Head of caudate nucleus (tissue), 42 donors: ENCODE measurements at places on chromosomes 16 and 17.

DNA sequence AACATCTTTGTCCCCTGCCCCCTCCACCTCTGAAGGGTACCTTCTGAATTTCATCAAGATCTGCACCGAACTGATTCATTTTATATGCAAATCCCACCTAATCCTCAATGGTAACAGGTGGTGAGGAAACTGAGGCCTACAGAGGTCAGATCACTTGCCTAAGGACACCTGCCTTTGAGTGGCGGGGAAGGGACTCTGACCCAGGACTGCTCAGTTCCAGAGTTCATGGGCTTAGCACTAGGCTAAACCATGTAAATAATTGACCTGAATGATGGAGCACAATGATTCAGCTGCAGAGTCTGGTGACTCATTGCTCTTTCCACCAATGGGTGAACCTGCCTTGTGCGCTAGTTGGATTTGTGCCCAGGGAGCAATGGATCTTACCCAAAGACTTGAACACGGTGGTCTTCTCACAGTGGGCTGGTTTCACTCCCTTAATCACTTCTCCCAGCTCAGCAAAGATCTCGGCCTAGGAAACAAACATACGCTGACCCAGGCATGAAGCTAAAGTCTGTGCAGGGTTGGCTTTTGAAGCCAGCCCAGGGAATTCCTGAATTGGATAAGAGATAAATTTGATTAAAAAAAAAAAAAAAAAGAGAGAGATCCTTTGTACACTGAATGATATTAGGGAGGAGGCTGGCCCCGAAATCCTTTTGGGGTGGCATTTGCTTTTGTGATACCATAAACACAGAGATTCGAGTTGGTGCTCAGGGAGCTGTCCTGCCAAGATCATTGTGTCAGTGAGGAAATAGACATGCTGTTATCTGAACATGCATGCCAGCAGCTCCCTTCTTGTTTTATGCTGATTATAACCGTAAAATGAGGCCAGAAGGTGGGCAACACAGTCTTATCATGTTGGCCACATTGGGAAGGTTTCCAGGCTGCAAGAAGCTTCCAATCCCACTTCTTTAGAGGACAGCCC, 17.0 kb downstream of the CRYM start:
- no peak for DNase-seq

GRCh38 chr17:40940266-40940665, 2.8 kb upstream of the KRT23 start:
- DNase-seq, result no peak

DNA sequence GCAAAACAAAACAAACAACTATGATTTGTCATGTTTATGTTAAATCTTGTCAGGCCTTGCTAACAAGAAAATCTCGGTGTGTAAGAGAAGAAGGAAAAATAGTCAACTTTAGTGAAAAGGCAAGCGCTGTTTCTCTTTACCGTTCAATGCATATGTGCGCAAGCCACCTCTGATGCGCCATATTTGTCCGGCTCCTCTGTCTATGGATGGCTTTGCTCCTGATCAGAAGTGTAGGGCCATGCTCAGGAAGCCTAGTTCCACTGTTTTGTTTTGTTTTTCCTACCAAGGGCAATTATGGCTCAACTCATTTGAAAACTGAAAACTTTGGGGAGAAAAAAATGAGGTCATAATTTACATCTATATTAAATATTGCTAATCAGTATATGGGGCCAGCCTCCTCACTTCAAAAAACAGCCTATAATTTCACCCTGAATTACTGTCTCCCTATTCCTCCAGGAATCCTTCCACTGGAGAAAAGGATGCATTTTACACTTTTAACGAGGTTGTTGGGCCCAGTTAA, 4.5 kb downstream of the MAF start:
- no peak for DNase-seq

DNA sequence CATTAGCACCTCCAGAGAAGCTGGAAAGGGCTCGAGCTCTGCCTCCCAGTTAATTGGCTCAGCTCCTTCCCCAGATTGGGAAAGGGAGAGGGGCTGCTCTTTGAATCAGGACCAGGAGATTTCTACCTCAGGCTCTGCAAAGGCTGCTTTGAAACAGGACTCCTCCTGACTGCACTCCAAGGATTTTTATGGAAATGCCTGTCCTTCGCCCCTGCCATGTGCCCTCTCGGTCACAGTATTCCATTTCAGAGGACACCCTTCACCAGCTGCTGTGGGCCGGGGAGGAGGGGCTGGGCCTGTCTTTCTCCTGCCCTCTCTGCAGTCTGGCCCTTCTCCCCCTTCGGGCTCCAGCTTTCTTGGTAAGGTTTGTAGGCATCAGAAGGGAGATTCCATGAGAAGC, 13.6 kb downstream of the MRM1 start:
- no peak for DNase-seq

GRCh38 chr16:56849690-56850680, 15.0 kb upstream of the SLC12A3 start:
- peak; percentile 56 for DNase-seq

DNA sequence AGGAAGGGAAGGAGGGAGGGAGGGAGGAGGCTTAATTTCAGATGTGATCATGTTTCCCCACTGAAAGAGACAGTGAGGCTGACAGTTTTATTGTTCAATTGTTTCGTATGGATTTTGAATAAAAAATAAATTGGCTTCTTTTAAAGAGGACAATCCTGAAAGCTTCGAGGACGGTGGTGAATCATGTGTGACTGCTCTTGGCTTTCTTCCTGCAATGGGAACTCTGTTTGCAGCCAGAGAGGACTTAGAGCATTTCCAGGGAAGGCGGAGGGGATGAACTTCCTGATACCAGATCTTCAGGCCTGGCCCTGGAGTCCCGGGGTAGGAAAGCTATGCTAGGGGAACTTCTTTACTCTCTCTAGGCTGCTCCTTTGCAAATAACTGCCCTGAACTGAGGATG, 72.8 kb upstream of the C16orf82 start:
- DNase-seq, result no peak

- DNase-seq, result peak; percentile 27
Measured at GRCh38 chr17:40095944-40096791, 4.2 kb downstream of the NR1D1 start.

DNA sequence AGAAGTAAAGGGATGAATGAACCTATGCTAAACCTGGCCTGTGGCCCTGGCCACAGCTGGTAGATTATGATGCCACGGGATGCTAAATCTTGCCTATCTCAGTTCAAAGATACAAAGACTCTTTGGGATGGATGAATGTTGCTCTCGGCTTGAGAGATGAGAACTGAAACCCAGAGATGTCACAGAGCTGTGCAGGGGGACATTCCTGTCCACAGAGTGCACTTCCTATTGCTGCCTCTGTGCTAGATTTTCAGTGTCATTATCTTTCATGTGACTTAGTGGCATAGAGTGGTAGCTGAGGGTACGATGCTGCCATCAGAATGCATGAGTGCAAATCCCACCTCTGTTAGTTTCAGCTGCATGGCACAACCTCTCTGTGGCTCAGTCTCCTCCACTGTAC, 2.3 kb upstream of the MT1M start:
- DNase-seq, result no peak

DNA sequence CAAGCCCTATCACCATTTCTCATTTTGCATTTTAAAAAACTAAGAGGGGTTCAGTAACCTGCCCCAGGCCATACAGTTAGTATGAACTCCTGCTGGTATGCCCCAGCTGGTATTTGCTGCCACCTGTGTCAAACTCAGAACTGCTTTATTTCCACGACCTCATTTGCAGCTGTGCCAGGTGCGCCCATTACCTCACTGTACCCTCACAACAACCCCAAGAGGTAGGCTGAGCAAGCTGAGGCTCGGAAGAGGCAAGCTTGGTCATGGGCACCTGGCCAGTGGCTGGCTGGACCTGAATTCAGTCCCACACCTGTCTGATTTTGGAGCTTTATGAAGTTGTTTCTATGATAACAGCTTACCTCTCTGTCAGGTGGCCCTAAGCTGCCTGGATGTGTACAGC, 7.6 kb downstream of the EPN2 start:
- no peak for DNase-seq

- DNase-seq, result peak; percentile 59
Measured at GRCh38 chr17:73347351-73347750, 35.5 kb upstream of the CDC42EP4 start.

DNA sequence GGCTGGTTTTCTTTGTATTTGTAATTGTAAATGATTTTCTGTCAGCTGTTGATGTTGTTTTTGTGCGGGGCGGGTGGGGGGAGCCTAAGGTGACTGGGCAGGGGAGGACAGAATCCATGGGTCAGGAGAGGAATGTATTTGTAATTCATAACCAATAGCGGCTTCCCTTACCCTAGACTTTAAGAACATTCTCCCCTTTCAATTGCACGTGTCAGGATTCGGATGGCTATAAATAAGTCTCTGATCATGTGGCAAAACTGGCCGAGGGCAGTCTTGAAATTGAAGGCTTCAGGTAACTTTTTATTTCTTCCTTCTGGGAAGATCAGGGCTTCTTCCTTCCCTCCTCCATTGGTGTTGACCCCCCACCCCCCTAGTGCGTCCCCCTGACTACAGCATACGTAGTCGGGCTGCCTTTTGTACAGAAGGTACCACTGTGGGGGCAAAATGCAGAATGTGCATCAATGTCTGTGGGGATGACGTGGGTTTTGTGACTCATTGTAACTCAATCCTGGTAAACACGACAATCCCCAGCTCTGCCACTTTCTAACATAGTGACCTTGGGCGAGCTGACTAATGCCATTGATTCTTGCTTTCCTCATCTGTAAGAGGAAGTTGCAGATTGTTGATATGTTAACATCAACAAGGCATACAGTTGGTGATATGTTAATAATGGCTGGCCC, 16.2 kb downstream of the MARCHF10 start:
- DNase-seq, result no peak

- DNase-seq, result no peak
Measured at GRCh38 chr17:8025176-8025911, 13.5 kb upstream of the ALOX15B start.

GRCh38 chr17:10013365-10014112, 108.5 kb upstream of the RCVRN start:
- DNase-seq, result no peak

DNA sequence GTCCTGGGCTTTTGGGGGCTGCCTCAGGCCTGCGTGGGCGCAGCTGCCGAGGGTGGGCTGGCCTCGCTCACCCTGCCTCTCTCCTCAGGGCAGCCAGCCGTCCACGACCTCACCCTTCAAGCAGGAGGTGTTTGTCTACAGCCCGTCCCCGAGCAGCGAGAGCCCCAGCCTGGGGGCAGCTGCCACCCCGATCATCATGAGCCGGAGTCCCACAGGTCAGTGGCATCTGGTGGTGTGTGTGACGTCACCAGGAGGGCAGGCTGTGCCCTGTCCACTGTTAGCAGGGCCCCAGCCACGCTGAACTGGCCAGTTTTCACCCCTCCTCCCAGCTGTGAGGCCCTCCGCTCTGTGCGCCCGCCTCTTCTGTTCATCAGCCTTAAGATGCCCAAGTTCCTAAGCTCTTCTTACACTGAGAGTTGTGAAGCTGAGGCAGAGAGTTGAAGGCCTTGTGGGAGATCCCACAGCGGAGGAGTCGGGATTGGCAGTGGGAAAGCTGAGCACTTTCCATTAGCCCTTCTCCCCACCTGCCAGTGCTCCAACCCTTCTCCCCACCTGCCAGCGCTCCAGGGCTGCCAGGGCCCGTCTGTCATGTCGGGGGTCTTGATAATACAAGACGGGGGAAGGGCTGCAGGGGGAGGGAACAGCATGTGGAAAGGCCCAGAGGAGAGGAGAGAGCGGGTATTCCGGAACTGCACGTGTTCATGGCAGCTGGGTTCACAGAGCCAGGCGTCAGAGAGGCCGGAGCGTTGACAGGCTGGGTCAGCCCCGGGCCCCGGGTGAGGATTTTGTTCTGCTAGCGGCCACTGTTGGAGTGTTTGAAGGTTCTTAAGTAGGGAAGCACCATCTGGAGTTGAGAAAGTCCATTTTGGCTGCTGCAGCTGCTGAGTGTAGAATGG, 36.3 kb downstream of the OR1D5 start:
- no peak for DNase-seq

GRCh38 chr17:34913001-34913400, 48.3 kb downstream of the CCT6B start:
- DNase-seq, result no peak

DNA sequence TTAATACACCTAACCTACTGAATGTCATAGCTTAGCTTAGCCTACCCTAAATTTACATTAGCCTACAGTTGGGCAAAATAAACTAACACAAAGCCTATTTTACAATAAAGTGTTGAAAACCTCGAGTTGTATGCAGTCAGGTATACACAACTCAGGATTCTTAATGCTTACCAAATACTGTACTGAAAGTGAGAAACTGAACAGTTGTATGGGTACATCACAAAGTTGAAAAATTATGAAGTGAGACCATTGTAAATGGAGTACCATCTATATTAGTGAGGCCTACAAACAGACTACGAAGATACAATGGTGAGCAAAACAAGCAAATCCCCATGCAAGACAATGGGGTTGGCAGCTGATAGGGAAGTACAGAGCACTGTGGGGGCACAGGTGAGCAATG, 79.7 kb downstream of the VAT1L start:
- no peak for DNase-seq

DNA sequence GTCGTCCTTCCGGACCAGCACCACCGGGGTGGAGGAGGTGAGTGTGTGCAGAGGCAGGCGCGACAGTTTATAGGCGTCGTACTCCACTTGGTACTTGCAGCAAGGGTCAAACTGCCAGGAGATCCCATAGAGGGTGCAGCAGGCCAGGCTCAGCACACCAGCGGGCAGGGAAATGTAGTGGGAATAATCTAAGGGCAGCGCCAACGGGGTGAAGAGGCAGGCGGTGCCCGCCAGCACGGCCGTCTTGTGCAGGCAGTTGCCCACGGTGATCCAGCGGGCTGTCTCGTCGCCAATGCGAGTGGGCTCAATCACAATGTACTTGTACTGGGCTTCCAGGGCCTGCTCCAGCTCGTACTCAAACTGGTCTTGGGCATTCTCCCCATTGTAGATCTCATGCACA, 15.6 kb downstream of the TMEM11 start:
- no peak for DNase-seq

- DNase-seq, result peak; percentile 19
Measured at GRCh38 chr16:30458561-30459394, 13.1 kb upstream of the SEPHS2 start.

- DNase-seq, result no peak
Measured at GRCh38 chr16:3618769-3619141, 7.3 kb upstream of the SLX4 start.

DNA sequence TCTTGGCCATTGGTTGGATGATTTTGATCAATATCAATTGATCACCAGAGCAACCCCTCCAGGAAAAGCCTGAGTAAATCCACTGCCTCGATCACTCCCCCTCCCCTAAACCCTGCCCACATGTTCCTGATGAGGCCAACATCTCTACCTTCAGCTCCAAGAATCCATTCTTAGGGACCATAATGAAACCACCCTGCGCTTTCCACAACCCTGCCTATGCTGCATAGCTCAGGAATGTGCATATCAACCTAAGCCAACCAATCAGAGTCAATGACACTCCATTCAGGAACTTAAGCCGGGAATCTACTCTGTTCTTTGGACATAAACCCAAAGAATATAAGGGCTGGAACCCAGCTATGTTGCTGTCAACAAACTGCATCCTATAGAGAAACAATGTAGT, 86.3 kb downstream of the MYH11 start:
- no peak for DNase-seq

GRCh38 chr17:71572343-71572742, 548.5 kb upstream of the SOX9 start:
- no peak for DNase-seq
